ENCODE measurements at places on chromosomes 4 and X.

DNA sequence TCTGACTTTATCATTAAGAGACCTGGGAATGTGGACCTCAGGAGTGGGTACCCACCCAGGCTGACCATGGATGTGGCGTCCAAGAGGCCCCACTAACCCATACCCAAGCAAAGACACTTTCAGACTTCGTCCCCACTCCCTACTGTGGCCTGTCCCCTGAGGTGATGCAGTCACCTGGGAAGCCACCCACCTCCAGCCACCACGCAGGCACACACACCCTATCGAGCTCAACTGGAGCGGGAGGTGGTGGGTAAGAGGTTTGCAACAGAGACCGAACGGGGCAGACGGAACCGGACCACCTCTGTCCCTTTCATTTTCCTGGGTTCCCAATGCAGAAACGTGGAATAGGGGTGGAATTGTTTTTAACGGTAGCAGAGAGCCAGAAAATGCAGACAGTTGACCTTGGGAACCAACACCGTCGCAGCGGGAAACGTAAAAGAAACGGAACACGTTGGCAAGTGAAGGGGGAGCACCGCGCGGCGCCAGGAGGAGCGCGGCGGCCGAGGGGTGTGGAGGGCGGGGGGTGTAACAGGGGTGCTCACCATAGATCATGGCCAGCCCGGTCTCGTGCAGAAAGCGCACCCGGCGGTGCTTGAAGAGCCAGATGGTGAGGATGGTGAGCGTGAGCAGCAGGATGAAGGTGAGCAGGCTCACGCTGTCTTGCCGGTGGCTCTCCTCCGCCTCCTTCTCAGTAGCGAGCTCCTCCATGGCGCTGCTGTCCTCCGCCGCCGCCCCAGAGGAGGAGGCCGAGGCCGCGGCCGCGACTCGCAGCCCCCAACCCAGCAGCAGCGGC lies 559 bp downstream of the SLC9A7 start:
- DNase-seq, result no peak

- no peak for DNase-seq
These were observed 98.8 kb downstream of the NPNT start for GRCh38 chr4:105994061-105994460.

DNA sequence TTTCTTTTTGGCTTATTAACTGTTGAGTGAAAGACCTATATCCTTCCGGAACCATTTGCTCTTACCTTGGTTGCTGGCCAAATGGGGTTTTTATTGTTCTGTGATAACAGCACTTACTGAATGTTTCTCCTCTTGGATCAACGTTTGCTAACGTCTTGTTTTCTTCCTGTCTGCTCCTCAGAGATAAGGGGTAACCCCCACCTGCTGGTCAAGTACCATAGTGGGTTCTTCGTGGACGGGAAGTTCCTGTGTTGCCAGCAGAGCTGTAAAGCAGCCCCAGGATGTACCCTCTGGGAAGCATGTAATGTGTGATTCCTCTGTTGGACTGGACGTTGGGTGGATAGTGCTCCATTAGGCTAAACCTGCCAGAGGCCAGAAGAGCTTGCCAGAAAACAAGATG lies 15.3 kb downstream of the BMX start:
- no peak for DNase-seq

GRCh38 chr4:24991015-24991414 lies 39.7 kb downstream of the LGI2 start:
- no peak for DNase-seq

- DNase-seq, result no peak
These were observed 2092.4 kb upstream of the TENM3 start for GRCh38 chr4:180150818-180151217.

DNA sequence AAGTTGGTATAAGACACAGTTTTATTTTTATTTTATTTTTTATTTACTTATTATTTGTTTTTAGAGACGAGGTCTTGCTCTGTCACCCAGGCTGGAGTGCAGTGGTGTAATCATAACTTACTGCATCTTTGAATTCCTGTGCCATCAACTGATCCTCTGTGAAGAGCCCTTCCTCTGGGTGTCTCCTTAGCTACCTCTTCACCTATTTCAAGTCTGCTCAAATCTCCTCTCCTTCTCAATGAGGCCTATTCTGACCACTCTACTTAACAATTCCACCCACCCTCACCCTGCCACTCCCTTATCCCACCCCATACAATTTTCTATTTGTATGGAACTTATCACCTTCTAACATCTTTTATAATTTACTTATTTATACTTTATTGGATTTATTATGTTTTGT lies 183.4 kb downstream of the PPP3CA start:
- DNase-seq, result no peak

DNA sequence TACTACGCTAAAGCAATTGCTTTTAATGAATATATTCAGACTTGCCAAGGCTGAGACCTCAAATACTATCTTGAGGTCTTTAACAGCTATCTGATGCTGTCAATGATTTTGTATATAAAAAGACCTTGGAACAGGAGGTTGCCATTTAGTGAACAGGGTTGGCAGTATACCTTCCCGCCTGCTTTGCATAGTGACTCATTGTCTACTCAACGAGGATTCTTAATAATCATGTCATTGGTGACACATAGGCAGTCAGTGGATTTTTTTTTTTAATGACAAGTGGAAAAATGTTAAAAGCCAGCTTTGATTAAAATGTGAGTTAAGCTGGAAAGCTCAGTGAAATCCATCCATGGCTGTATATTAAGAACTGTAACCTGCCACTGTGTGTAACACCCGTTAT lies 164.0 kb downstream of the ASMT start:
- DNase-seq, result no peak

- no peak for DNase-seq
These were observed 26.3 kb downstream of the FGFBP1 start for GRCh38 chr4:15912236-15912635.

DNA sequence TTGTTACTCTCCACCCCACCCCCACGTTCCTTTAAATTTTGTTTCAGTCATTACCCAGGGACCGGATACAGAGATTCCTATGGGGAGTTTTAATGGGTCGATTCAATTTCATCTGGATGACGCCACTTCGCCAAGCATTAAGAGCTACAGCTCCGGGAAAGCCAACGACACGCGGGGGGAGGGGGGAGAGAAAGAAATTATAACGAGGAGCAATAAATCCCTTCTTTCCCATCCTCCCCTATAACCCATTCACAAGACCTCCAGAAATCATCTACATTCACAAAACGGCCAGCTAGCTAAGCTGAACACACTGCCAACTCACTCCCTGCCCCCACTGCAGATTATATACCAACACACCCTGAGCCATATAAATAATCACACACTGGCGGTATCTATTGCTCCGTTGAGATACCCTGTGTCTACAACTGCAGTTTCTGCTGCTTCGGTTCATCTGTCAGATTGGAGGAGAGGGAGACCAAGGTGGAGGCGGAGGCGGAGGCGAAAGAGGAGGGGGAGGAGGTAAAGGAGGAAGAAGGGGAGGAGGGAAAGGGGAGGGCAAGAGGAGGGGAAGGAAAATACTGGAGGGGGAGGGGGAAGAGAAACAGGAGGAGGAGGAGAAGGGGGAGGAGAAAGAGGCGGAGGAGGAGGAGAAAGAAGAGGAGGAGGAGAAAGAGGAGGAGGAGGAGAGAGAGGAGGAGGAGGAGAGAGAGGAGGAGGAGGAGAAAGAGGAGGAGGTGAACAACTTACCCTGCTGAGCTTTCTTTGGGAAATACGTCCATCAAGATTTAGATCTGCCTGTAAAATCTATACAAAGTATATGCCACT lies 113.9 kb upstream of the VAMP7 start:
- peak; percentile 6 for DNase-seq

DNA sequence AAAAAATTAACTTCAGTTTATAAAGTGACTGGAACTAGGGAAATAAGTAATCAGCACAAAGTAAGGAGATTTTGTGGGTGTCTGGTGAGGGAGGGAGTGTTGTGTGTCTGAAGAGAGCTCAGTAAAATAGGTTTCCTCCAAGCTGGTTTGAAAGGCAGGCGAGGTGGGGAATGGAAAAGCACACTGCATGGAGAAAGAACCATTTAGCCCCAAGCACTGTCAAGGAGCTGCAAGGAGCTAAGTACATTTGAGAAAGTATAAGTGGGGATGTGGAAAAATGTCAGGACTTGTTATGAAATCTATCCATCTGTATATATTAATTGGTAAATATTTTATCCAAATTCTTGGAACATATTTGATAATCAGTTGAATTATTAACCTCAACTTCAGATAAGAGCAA lies 956 bp downstream of the C4orf51 start:
- no peak for DNase-seq

DNA sequence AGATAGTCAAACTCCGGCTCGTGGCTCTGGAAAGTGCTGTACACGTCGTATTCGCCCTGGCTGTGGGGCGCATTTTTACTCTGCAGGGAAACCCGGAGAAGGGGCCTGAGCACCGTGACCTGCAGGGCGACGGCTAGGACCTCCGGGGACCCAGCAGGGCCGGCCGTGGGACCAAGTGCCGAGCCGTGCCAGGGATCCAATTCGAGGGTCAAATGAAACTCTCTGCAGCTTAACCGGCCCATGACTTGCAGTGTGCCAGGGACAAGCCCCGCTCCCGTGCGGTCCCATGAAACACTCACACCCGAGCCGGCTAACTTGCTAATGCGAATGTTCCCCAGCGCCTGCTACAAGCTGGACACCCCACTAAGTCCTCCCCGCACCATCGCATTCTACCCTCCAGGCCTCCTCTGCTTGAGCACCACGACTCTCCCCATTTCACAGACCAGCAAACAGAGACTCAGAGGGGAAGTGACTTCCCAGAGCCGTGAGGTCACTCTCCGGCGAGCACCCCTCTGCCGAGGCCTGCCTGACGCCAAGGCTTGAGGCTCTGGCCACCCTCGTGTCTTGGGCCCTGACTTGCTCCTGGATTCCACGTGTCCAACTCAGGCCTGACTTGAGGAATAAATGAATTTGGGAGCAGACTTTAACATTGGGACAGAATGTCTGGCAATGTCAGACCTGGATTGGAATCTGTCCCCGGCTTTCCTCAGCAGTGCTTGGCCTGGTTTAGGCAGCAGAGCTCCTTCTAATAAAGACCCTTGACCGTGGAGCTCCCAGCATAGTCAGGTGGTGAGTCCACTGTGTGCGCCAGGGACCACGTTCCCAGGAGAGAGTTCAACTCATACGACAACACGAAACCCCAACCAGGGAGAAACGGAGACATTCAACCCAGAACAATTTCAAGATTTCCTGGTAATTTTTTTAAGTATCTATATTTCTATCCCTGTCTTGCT lies 93.6 kb downstream of the PPP2R2C start:
- DNase-seq, result no peak

DNA sequence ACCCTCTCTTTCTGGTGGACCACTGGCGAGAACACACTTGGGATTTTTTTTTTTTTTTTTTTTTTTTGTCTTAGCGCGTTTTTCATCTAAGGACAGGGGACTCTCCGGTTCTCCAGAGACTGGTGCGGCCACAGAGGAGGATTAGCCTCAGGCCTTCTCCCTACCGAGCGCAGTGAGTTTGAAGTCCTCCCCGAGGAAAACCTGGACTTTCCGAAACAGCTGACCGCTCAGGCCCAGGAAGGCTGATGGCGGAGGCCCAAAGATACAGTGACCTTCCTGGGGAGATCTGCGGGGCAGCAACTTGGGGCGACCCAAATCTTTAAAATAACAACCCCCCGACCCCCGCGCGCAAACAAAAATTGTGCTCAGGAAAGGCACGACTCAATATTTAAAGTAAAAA lies 9.2 kb downstream of the NKX3-2 start:
- no peak for DNase-seq

- no peak for DNase-seq
These were observed 152.7 kb downstream of the ANTXR2 start for GRCh38 chr4:79920163-79920853.

GRCh38 chr4:110623718-110624397 lies 981 bp upstream of the PITX2 start:
- DNase-seq, result no peak

DNA sequence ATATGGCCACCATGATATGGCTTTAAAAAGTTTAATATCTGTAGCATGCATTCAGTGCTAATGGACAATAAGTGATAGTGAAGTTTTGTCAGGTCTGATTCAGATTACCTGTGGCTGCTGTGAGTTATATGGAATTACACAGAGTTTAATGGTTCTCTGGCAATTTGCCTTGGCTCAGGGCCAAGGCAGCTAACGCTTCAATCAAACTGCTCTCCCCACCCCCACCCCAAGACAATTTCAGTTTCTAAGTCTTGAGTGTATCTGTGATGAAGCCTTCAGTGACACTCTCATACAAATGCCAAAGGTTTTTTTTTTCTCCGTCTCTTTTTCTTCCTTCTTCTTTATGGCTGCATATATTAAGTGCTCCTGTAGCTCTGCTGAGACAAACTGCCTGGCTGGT lies 106.6 kb downstream of the SHROOM4 start:
- DNase-seq, result no peak

DNA sequence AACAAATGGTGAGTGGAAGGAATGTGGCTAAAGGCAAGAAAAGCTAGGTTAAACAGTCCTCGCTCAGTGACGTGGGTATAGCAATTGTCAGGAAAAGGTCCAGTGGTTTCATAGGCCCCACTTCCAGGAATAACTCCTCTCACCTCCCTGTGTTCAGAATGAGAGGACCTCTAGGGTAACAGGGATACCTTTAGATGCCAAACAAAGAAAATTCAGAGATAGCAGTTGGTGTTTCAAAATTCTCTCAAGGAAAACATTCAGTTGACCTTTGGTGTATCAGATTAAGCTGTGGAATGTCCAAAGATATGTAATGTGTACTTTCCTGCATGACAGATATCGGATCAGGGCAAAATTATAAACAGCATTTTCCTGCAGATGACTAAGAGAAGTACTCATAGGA lies 155.9 kb downstream of the ARHGAP6 start:
- no peak for DNase-seq

- no peak for DNase-seq
These were observed 15.6 kb upstream of the TMEM131L start for GRCh38 chr4:153450544-153450917.

DNA sequence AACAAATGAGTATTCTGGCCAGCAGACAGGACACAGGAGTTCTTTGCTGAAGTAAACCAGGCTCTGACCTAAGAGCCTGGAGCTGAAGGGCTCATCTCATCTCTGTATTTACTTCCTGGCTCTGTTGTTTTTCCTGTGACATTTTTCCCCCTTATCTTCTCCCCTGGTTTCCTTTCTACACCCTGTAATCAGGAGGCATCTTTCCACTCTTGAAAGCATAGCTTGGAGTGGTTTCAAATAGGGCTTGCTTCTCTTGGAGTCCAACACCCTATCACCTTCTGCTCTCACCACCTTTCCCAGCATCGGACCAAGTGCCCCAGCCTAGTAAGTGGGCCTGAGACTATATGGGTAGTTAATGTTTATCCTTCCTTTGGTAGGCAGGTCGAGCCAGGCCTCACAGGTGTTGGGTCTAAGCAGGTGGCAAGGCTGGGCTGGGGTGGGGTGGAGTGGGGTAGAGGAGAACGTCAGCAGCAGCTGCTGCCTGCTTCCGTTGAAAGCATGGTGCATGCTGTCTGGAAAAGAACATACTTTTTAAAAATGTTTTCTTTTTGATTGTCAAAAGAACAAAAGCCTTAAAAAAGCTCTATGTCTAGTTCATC lies 1.2 kb downstream of the DRP2 start:
- no peak for DNase-seq

All from stimulated activated CD8-positive, alpha-beta memory T cell treated with anti-CD3 and anti-CD28 coated beads, Interleukin-4, amount 100 ng/mL, for 24 hours (primary cell).